ENCODE measurements at places on chromosomes 1 and 21.

DNA sequence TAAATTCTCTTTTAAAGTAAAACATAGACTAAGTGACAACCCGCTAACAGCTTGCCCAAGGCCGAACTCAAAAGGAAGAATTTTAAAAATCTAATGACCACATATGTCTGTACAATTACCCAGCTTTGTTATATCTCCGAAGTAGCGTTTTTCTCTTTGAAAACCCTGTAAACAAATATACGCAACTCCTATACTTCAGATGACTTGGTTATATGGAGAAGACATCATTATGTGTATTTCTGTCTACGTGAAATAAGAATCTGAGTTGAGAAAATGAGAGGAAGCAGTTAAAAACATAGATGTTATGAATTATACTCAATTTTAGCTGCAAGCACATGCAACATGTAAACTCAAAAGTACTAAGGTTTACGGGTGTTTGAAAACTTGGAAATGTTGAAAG is 2.0 kb downstream of the PBX1 start:
- DNase-seq, result no peak

- no peak for DNase-seq
These were observed 80.8 kb downstream of the PIK3CD start for GRCh38 chr1:9732123-9732971.

DNA sequence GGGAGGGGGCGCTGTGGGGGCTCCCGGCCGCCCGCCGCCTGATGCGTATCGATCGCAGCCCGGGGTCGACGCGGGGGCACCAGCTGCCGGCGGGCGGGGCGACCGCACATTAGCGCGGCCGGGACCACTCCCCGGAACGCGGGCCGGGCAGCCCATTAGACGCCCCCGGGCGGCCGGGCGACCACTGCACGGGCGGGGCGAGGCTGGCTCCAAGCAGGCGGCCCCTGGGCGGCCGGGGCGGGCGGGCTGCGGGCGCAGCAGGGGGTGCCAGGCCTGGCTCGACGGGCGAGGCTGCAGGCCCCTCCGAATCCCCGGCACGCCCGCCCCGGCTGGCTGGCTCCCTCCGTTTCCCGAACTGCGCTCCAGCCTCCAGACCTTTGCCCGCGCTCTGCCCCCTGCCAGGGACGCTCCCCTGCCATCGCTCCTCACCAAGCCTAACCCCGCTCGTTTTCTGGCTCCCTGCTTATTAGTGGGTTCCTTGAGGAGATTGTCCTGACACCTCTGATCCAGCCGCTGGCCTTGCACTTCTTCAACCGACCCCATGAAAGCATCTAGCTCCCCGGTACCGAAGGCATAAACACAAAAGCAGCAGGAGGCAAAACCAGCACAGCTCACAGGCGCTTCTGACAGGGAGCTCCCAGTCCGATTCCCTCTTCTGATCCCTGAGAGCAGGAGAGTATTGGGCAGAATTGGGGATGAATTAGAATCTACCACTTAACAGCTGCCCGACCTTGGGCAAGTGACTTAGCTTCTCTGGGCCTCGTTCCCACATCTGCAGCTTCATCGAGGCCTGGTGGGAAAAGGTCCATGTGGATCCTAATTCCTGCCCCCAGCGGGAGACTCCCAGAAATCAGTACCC is 92.6 kb upstream of the CASZ1 start:
- no peak for DNase-seq

DNA sequence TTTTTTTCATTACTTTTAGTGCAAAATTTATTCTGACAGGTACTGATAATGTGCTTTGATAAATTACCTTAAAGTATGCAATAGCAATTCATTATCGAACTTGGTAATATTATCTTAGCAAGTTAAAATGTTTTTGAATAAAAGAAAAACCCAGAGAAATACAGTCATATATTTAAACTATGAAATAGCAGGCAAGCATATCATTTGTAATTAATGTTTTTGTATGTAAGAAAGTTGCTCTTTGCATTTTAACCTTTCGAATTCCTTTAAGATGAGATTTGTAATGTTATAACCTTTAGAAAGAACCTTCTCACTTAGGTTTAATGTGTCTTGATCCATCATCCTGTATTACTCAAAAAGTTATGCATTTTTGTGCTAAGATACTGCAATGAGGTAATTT is 585.6 kb downstream of the PTBP2 start:
- DNase-seq, result no peak

All from activated CD4-positive, alpha-beta T cell treated with anti-CD3 and anti-CD28 coated beads, Interleukin-2, amount 50 U/mL, for 1 hour (primary cell).